ENCODE measurements at places on chromosomes 3 and 15. TPM values are rescaled to one million over a fixed set of nuclear protein-coding genes. Genes with fewer than 3 reads are reported as not detected.

DNA sequence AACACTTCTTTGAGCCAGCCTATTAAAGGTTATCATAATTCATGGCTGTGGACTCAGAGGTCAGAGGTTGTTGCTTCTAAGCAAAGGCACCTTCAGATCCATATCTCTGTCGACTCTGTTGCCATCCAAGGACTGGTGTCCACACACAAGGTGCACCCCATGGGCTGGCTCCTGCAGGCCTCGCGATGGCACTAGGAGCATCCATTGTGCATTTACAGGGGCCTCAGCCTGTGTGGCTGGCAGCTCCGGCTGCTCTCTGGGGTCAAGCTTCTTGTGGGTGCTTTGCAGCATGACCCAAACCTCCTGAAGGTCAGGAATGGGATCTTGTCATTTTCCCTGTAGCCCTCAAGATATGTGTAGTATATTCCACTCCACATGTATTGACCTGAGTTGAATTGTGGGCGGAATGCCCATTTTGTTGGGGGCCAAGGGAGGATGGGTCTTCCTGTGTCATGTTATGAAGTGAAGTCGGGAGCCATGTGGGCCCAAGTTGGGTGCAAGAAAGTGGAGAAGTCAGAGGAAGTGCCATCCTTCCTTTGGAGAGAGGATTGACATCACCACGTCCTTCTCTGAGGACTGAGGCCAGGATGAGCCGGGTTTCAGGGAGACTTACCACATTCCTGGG lies 43.9 kb downstream of the CHDH start:
- H3K27me3 ChIP-seq, result no peaks in the 10 kb centered on the region
- DNase-seq, result no peak
- no peaks in the 10 kb centered on the region for H3K36me3 ChIP-seq
- no peak overlapping the region for H3K27ac ChIP-seq

DNA sequence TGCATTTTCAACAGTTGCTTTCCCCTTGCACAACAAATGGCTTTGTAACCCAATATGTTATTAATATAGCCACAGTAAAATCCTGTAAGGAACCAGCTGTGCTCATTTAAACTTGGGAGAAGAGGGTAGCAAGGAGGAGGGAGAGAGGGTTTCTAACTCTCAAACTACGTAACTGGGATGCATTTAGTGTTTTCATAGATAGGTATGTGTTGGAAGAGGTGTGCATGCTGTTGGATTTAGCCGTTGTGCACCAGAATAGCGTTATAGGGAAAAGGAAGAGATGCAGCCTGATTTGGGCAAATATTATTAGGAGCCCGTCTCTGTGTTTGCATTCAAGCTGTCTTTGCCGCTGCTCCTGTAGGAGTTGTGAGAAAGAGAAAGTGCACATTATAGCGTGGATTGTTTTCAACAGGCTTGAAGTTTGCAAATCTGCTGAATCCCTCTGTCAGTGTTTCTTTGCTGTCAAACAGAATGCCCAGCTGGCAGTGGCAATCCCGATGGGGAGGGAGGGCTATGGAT lies 39.4 kb downstream of the ARPP21 start:
- H3K36me3 ChIP-seq, result no peaks in the 10 kb centered on the region
- H3K27ac ChIP-seq, result no peak overlapping the region
- H3K27me3 ChIP-seq, result peaks cover 100% of the 10 kb centered on the region
- H3K4me3 ChIP-seq, result no peak overlapping the region

- DNase-seq, result no peak
- no peaks in the 10 kb centered on the region for H3K27me3 ChIP-seq
- H3K36me3 ChIP-seq, result no peaks in the 10 kb centered on the region
- no peak overlapping the region for H3K4me3 ChIP-seq
These were observed 7.4 kb upstream of the EIF4A2 start for GRCh38 chr3:186775999-186776398.

DNA sequence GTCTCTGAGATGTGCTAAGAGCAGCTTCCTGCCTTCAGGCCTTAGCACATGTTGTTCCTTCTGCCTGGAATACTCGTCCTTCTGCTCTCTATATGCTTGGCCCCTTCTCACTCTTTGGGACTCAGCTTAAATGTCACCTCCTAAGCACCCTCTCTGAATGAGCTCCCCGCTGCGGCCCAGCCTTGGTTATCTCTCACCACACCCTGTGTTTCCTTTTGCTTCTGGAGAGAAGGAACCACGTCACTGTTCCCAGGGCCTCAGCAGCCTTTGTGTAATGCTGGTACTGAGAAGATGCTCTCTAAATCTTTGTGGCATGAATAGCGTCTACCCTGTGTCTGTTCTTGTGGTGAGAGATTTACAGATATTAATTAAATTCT lies 2.2 kb downstream of the FAH start:
- no peak overlapping the region for H3K4me3 ChIP-seq
- no peaks in the 10 kb centered on the region for H3K4me1 ChIP-seq
- H3K36me3 ChIP-seq, result no peaks in the 10 kb centered on the region
- no peak for DNase-seq

Gene ZCWPW2
- total RNA-seq, result 1.0 TPM

Gene TMEM202
- not detected for total RNA-seq

Gene GTF2E1
- 18.0 TPM for total RNA-seq

- peaks cover 38% of the 10 kb centered on the region for H3K4me1 ChIP-seq
- peaks cover 13% of the 10 kb centered on the region for H3K36me3 ChIP-seq
- H3K27ac ChIP-seq, result peak overlapping the region; percentile 99
These were observed 31.3 kb downstream of the SMAD3 start for GRCh38 chr15:67096546-67097294.

DNA sequence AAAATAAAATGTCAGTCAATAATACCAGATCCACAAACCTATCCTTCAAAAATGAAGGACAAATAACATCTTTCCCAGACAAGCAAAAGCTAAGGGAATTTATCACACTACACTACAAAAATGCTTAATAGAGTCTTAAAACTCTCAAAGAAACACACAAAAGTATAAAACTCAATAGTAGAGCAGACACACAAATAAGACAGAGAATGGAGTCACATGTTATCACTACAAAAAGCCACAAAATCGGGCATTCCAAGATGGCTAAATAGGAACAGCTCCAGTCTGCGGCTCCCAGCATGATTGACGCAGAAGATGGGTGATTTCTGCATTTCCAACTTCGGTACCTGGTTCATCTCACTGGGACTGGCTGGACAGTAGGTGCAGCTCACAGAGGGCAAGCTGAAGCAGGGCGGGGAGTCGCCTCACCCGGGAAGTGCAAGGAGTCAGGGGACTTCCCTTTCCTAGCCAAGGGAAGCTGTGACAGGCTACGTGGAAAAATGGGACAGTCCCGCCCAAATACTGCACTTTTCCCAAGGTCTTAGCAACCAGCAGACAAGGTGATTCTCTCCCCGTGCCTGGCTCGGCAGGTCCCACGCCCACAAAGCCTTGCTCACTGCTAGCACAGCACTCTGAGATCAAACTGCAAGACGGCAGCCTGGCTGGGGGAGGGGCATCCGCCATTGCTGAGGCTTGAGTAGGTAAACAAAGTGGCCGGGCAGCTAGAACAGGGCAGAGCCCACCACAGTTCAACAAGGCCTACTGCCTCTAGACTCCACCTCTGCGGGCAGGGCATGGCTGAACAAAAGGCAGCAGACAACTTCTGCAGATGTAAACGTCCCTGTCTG lies 46.3 kb downstream of the SENP7 start:
- H3K4me1 ChIP-seq, result no peaks in the 10 kb centered on the region
- H3K27ac ChIP-seq, result no peak overlapping the region
- no peaks in the 10 kb centered on the region for H3K27me3 ChIP-seq
- no peaks in the 10 kb centered on the region for H3K36me3 ChIP-seq
- H3K4me3 ChIP-seq, result no peak overlapping the region

Measured in MCF 10A (cell line).